HCT116 (cell line): ENCODE measurements at places on chromosomes 12 and 14. TPM values are rescaled to one million over a fixed set of nuclear protein-coding genes. Genes with fewer than 3 reads are reported as not detected.

The KRT3 gene
- total RNA-seq: not detected

The JAG2 gene
- 85.9 TPM for total RNA-seq

The OR10P1 gene
- not detected for total RNA-seq

The TIMELESS gene
- 47.0 TPM for total RNA-seq

The CRIP2 gene
- 31.1 TPM for total RNA-seq

The SLCO1B1 gene
- total RNA-seq: 0.32 TPM

The CD163 gene
- 1.4 TPM for total RNA-seq

The KERA gene
- total RNA-seq: not detected

The CCDC175 gene
- not detected for total RNA-seq

The CLEC1A gene
- total RNA-seq: not detected

The RNASE3 gene
- not detected for total RNA-seq

The VDR gene
- total RNA-seq: 9.5 TPM

The TAS2R7 gene
- not detected for total RNA-seq

The ADAM21 gene
- 0.98 TPM for total RNA-seq

The BIN2 gene
- total RNA-seq: 0.22 TPM
